ENCODE measurements at places on chromosomes 4 and X.
A peak's percentile ranks its signal among the peaks of the same experiment; 100 is the strongest.

GRCh38 chr4:67087897-67088296, 457.4 kb downstream of the CENPC start:
- DNase-seq = peak; percentile 46

DNA sequence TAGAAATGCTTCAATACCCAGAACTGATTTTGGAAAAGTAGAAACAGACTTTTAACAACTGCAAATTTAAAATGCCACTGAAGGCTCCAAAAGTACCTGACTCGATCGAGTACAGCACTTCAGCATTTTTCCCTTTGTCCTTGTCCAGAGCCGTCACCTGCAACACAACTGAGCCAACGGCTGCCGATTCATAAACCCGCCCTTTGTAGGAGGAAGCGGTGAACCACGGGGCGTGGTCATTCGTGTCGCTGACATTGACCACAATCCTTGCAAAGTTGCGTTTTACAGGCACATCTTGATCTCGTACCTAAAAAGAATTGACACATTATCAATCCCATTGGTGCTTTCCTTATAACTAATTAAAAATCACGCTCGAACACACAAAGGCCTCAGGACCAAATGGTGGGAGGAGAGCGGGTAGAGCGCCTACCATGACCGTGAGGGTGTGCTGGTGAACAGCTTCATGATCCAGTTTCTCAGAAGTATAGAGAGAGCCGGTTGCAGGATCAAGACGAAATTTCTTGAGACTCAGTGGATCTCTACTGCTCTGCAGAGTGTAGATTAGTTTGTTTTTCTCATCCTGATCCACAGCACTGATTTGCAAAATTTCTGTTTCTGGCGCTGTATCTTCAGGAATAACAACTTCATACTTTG, 72.8 kb upstream of the MTNR1A start:
- no peak for DNase-seq

DNA sequence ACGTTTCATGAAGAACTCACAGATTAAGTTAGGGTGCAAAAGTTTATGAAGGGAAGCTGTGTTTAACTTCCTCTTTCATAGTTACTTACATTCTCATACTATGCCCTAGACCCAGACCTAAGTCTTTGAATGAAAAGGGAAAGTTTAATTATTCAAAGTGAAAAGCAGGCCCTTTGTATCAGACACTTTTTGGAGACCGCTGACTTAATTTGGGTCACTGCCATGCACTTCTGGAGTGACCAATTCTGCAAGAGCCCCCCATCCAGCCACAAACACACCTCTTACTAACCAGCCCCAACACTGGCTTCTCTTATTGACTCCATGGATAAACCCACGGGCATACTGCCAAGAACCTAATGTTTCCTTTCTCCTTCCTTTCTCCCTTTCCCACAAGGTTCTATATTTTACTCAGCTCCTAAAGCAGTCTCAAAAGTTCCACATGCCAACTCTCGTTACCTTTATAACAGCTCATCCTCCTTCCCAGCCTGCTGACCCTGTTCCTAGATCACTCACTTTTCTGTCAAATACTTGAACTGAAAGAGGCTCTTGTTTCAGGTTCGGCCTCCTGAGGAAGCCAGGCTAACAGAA, 34.5 kb downstream of the ABCE1 start:
- DNase-seq = peak; percentile 27

DNA sequence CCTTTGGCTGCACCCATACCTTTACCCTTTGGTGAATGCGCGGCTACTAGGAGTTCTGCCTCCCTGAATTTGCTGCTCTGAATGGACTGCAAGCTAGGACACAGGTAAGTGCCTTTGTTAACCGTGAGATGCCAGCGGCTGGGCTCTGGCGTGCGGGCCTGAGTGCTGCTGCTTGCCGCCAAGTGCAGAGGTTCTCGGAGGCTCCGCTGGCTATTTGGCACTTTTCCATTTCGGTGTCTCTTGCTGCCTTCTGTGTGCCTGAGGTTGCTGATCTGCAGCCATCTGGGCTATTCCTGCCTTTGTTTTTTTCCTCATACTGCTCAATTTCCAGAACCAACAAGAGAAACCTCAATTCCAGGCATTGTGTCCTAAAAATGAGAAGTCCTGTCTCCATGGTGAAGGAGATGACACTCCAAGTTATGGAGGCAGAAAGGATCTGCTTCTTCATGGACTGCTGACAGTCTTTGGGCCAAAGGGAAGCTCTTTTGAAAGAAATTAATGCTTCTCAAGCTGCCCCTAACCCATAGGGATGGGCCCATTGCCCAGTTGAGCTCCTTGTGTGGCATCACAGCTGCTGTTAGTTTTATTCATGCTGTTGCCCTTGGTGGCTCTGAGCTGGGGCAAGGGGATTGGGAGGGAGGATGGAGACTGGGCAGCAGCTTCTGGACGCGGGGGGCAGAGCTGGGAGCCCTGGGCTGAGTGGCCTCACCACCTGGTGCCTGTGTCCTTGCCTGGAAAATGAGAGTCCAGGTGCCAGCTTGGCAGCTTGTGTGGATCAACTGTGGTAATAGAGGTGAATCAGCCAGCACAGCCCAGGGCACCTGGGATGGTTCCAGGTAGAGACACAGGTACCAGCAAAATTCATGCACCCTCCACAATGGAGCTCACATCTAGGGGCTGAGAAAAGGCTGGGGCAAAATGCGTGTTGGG, 3.8 kb upstream of the TBC1D14 start:
- no peak for DNase-seq

DNA sequence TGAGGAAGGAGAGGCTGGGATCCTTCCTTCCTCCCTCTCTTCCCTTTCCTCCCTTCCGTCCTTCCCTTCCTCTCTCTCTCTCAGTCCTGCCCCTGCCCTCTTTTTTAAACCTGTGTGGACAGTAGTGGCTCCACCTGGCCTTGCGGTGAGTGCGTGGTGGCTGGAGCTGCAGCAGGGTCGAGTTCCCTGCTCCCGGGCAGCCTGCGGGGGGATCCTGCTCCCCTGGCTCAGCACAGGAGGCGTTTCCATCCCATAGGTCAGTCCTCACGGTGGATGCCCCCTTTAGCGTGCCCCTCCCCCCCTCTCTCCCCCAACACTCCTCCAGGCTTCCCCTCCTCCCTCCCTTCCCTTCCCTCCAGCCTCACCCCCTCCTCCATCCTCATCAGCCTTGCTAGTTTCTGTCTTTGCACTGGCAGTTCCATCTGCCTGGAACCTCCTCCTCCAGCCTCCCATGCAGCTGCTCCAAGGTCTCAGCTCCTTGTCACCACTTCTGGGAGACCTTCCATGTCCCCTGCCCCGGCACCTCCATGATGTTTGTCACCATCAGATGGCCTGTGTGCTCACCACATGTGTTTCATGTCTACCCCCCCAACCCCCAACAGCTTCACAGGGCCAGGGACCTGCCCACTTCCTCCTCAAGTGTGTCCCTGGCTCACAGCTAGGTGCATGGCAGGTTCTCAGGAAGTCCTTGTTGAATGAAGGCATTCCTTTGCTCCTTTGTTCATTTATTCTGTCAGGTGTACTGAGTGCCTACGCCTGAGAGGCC, 68.4 kb downstream of the PSAPL1 start:
- no peak for DNase-seq

DNA sequence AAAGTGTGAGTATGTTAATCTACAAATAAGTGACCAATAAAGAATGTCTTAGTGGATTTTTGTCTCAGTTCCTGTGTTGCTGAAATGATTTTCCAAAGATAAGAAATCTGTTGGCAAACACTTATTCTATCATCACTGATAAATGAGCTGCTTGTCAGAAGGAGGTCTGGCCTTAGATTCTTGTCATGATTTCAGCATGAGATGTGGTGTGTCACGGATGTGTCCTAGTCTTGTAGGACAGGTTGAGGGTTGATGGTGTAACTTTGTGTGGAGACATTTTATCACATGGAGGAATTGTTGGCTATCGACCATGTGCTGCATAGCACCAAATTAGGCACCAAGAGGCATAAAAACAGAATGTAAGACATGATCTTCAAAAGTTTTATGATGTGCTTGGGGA, 31.8 kb upstream of the LIMCH1 start:
- DNase-seq = no peak

GRCh38 chr4:65139998-65140397, 530.3 kb downstream of the EPHA5 start:
- DNase-seq = no peak

DNA sequence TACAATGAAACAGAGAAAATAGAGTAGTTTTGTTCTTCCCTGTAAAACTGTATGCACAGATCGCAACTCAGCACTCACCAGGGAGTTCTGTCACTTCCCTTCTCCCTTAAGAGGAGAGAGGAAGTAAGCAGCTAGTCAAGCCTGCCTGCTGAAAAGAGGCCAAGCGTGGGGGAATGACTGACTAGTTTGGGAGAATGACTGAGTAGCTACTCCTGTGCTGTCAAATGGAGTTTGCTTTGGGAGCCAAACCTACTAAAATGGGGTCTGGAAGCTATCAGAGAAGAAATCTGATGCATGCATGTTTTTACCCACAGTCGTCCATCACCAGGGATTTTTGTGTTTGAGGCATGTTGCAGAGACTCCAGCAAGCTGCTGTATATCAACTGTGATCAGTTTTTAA, 54.6 kb upstream of the LHFPL1 start:
- no peak for DNase-seq

GRCh38 chr4:140151699-140152012, 2.3 kb downstream of the MAML3 start:
- peak; percentile 54 for DNase-seq

DNA sequence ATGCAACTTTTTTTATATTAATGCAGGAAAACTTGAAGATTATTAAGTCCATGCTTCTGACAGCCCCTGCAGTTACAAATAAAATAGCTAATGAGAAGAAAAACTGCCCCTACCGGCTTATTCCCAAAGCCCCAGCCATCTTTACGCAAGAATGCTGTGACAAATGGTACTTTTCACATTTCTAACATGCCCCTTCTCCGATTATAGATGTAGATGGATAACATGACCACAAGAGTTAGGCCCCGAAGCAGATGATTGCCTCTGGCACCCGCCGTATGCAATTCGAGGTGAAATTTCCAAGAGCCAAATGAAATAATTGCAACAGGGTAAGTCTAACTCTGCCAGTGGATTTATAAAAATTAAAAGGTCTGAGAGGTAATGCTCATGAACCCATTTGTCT, 319.4 kb upstream of the TAPT1 start:
- DNase-seq = no peak

DNA sequence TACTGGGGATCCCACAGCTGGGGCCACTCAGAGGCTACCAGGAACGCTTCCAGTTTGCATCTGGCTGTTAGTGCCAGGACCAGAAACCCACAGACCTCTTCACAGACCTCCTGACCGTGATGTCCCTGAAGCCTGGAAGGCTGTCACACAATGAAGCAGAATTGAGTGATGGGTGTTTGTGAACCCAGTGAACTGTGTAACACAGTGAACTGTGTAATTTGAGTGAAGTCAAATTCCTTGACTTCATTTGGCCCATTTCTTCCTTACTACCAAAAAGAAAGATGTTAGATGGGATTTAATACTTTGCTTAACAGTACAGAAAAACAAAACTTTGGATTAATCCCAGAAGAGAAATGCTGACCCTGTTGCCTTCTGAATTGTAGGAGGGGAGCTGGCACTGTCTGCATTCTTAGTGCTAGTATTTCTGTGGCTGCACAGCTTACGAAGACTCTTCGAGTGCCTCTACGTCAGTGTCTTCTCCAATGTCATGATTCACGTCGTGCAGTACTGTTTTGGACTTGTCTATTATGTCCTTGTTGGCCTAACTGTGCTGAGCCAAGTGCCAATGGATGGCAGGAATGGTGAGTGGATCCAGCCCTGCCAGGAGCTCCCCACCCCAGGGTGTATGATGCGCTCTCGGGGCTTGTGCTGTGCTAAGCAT, 17.8 kb downstream of the SRD5A3 start:
- DNase-seq = no peak

DNA sequence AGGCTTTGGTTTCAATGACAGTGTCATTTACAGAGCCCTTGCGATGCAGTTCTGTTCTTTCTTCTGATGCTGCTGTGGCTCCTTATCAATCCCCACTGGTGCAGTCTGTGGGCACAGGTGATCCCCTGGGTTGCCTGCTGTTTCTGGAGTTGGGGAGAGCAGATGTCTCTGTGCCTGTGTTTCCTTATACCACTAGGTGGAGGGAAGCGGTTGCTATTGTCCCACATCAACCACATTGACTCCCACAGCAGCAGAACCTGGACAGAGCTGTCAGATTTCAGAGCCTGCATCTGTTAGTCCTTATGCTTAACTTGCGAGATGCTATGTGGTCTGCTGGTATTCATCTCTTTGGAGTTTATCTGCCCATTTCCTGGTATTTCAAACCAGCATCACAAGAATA, 57.7 kb downstream of the NEIL3 start:
- no peak for DNase-seq

DNA sequence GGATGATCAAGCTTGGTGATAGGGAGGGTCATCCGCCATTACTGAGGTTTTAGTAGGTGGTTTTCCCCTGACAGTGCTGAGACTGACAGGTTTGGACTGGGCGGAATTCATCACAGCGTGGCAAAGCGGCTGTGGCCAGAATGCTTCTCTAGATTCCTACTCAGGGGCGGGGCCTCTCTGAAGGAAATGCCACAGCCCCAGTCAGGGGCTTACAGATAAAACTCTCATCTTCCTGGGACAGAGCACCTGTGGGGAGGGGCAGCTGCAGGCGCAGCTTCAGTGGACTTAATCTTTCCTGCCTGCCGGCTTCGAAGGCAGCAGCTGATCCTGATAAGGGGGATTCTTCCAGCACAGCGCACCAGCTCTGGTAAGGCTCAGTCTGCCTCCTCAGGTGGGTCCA, 316.7 kb downstream of the RPA4 start:
- DNase-seq = no peak

DNA sequence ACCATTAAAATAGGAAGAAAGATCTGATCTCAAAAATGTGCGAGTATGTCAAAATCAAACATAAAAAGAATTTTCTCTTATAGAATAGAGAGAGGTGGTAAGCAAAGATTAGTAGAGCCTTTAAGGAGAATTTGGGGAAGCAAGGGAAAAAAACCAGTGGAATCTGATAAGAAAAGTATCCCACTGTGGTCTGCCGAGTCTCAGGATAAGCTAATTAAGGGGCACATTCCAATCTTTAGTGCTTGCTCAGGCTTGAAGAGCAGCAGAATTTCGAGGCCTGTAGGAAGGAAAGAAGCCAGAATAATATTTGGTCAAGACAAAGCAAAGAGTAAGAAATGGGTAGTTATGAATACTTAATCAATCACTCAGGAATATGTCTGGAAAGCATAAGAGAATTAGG, 13.0 kb downstream of the STATH start:
- no peak for DNase-seq

- DNase-seq = no peak
Measured at GRCh38 chr4:87716371-87717265, 66.5 kb downstream of the DMP1 start.

DNA sequence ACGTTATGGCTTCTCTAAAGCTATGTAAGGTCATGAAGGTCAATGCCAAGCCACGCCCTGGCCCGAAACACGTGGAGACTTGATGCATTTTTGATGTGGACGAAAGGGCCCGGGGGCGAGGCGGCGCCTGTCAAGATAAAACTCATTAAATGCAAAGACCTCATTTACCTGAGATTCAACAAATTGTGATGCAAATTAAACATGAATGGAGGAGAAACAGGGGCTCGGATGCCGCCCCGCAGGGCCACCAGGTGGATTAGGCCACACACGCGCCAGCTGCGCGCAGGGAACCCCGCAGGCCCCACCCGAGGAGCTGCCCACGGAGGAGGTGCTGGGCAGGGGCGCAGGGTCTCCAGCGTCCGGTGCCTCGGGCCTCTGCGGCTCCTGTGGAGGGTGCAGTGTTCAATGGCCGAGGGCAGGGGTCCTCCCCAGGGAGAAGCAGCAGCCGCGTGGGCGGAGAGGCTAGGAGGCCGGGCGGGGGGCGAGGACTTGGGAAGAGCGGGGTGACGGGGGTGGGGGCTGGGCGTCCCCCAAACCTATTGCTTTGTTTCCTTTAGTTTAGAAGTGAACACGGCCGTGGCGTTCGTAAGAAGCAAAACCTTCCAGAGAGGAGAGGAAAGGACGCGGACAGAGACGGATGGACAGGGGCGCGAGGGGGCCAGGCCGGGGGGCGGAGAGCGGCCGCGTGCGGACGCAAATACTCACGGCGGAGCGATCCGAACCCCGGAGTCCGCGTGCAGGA, 40.4 kb downstream of the CPLX1 start:
- DNase-seq = no peak
